WTC11 (cell line): ENCODE measurements at places on chromosomes 1 and 21.

DNA sequence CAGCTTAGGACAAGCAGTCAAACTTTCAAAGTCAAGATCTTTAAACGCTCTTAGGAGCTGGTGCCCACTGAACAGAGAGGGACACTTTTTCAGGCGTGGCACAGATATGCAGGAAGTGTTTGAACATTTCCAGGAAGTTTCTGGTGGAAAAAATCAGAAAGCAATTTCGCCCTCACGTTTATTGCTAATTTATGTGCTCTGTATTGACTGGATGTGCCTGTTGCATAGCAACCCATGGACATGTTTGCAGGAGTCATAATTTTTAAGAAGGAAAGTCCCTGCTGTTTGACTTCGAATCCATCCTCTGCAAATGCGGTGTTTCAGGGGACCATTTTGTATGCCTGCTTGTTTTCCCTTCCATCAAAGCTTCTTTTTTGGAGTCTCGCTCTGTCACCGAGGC lies 239.9 kb upstream of the IRF2BP2 start:
- no peak for DNase-seq

DNA sequence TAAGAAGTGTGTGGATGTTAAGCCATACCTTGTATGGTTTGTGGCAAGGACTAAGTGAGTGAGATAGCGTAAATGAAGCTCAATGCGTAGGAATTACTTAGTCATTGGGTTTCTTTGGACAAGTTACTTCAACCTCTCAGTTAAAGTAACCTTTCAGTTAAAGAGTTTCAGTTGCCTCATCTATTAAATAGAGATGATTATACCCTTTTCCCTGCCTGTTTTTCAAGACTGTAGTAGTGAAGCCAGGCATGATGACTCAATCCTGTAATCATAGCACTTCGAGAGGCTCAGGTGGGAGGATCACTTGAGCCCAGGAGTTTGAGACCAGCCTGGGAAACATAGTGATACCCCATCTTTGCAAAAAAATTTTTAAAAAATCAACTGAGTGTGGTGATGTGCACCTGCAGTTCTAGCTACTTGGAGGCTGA lies 6.3 kb downstream of the ZMPSTE24 start:
- no peak for DNase-seq

GRCh38 chr1:201036188-201036842 lies 12.8 kb upstream of the KIF21B start:
- DNase-seq = no peak

DNA sequence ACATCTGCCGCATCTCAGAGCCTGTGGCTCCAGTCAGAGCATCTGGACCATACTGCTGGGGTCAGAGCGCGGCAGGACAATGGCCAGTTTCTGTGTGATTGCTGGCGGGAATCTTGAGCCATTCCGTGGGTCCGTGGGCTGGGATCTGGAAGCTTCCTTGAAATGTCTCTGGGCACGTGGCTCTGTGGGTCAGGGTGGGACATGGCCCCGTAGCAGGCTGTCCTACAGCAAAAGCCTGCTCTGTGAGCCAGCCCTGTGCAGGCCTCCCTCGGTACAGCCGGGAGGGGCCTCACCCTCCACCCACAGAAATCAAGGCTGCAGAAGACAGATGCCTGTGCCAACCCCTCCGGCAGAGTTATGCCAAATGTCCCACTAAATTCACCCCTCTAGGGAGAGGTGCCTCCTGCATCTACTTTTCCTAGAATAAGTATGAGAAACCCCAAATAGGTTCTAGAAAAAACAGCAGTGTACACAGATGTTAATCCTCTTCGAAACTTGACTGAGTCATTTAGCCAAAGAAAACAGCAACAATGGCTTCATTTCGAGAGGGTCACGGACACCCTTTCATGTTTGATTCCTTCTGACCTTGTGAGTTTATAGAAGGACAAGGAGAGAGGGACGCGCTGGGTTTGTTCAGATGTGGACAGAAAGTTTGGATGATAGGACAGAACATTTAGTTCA lies 27.8 kb downstream of the COL18A1 start:
- DNase-seq = no peak

DNA sequence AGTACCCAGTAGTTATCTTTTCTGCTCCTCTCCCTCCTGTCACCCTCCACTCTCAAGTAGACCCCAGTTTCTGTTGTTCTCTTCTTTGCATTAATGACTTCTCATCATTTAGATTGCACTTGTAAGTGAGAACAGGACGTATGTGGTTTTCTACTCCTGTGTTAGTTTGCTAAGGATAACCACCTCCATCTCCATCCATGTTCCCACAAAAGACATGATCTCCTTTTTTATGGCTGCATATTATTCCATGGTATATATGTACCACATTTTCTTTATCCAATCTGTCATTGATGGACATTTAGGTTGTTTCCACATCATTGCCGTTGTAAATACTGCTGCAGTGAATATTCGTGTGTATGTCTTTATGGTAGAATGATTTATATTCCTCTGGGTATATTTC lies 1346.5 kb downstream of the MRPL39 start:
- no peak for DNase-seq

DNA sequence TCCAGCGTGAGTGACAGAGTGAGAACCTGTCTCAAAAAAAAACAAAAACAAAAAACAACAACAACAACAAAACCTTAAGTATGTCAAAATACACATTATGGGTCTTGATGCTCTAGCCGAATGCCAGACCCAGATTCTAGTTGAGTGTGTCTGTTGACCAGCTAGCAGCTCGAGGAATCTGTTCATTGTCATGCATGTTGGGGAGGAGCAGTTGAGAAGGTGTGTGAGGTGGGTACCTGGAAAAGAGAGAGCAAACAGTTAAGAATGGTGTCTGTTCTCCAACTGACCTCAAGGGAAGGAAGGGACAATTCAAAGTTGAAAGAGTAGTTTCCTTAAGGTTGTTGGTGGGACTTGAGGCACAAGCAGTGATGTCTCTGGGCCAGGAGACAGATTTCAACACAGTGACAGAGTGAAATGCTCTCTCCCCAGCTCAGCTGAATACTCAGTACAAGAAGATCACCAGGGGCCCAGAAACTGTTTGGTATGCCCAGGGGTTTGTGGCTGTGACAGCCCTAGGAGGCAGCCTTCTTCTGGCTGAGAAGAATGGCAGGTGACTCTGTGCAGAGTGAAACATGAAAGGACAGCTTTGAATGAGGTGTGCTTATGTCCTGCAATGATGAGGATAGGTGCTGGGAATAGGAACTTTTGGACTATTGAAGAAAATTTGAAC lies 14.4 kb upstream of the POU2F1 start:
- DNase-seq = no peak

- no peak for DNase-seq
Measured at GRCh38 chr1:230037261-230037660, 29.8 kb upstream of the GALNT2 start.

DNA sequence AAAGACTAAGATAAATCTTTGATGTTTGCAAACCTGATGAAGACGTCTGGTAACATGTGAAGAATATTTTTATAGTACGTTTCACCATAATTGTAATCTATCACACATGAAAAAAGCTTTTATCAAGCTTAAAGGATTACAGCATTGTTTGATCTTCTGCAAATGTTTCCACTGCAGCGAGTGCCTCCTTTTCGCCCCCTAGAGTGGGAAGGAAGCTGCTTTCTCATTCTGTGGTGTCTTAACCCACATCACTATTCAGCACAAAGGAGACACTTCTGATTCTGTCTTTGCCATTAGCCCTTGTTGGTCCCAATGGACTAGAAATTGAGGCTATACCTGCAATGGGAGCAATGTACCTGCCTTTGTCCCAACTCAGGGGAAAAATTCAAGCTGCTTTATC lies 46.0 kb upstream of the IL12RB2 start:
- peak; percentile 21 for DNase-seq

- DNase-seq = peak; percentile 85
Measured at GRCh38 chr1:175152006-175152652, 40.4 kb downstream of the KIAA0040 start.

- DNase-seq = peak; percentile 52
Measured at GRCh38 chr1:226655251-226656163, 83.6 kb downstream of the ITPKB start.
